ENCODE measurements at places on chromosomes 7 and 10. TPM values are rescaled to one million over a fixed set of nuclear protein-coding genes. Genes with fewer than 3 reads are reported as not detected.
A peak's percentile ranks its signal among the peaks of the same experiment; 100 is the strongest.

DNA sequence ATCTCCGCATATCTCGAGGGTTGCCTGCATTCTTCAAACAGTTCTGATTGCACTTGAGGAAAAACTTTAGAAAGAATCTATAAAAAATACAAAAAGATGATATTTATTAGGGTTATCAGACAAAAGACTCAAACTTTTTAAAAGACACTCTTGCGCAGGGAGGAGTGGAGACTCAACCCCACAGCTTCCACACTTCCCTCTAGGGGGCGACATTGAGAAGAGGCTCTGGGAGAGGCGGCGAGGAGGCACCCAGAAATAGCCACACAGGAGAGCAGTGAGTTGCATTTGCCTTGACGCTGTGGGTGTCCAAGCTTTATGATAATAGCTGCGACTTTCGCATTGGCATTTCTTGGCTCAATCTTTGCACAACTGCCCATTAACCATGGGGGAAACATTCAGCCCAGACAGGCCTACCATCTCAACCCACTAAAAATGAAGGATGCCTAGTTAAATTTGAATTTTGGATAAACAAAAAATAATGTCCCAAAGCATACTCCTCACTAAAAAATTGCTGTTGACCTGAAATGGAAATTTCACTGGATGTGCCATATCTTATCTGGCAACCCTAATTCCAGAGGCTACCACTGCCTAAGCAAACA, 86.2 kb downstream of the EBF3 start:
- DNase-seq = no peak

- DNase-seq = no peak
Observed at GRCh38 chr10:51445588-51445987, 253.8 kb downstream of the CSTF2T start.

DNA sequence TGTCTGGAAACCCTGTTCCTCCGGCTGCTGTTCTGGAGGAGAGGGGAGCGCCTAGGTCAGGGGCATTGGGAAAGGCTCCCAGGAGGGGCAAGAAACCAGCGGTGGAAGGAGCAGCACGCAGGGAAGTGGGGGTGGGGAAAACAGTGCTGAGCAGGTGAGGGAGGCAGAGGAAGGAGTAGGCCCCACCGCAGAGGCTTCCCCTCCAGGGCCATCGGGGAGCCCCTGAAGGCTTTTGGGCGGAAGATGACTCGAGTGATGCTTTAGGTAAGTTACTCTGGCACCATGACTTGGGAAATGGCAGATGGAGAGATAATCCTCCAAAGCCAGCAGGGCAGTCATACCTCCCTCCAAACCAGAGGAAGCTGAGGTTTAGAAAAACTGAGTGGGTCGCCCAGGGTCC, 106.5 kb upstream of the ANLN start:
- DNase-seq = no peak

- peak; percentile 51 for DNase-seq
Observed at GRCh38 chr10:46299536-46300369, 13.0 kb downstream of the ANTXRL start.

DNA sequence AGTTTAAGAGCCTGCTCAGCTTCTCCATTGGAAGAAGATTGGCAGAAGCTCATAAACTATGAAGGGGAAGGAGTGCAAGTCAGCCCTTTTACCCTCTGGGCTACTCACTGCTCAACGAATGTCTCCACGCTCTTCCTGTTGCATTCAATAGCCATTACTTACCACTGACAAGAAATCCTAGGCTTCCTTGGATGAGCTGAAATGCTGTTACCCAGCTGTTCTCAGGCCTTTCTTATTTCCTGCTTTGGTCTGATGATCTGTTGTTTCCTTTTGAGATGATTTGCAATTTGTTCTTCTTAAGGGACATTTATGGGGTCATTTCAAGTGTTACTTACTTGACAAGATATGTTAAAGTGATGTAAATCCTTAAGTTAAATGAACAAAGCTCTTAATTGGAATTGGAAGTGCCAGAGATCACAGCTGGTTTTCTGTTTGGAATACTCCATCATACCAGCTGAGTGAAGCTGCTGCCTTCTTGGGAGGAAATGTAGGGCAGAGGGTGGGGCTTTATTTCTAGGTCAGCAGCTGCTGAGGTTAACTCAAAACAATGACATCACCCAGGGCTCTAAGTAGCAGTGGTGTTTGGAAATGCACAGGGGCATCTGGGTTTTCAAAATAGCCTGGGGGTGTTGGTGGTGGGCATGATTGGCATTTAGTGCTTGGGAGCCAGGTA, 170.0 kb downstream of the PRKCQ start:
- no peak for DNase-seq

DNA sequence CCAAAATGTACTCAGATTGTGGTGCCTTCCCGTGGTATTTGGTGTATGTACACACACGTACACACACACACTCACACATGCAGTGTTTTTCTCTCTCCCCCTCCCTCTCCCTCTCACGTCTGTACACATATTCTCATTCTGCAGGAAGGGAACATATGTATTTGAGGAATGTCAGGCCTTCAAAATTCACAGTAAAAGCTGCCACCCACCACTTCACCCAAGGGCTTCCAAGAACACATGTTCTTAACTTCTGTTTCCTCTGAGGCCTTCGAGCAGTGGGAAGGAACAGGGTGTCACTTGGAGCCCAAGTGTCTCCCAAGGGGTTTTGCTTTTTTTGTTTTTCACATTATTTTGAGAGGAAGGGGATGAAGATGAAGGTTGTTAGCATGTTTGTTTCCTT, 198.9 kb downstream of the TCF7L2 start:
- DNase-seq = no peak

DNA sequence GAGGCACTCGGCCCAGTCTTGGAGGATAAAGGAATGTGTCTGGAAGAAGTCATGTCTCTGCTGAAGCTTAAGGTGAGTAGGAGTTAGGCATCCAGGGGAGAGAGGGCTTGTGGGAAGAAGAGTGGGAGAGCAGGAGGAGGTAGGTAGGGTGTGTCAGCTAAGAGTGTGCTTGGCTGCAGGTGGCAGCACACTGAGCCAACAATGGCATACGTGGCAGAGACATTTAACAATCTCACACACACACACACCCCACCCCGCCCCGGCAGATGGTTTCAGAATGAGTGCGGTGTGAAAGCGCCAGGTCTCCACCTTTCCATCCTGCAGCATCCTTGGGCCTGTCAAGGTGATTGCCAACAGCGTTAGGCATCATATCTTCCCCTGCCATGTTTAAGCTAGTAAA, 11.2 kb upstream of the ARPC1A start:
- no peak for DNase-seq

GRCh38 chr7:44621034-44621749, 14.8 kb downstream of the OGDH start:
- no peak for DNase-seq

GRCh38 chr7:31875424-31875823, 188.4 kb downstream of the PPP1R17 start:
- no peak for DNase-seq

- DNase-seq = no peak
Observed at GRCh38 chr7:93146472-93147141, 1.6 kb downstream of the SAMD9L start.

- DNase-seq = peak; percentile 60
Observed at GRCh38 chr7:4769761-4770160, 5.7 kb upstream of the AP5Z1 start.

GRCh38 chr7:6709808-6710207, 3.1 kb upstream of the ZNF12 start:
- no peak for DNase-seq

GRCh38 chr7:140206616-140207389, 30.0 kb upstream of the KDM7A start:
- DNase-seq = no peak

DNA sequence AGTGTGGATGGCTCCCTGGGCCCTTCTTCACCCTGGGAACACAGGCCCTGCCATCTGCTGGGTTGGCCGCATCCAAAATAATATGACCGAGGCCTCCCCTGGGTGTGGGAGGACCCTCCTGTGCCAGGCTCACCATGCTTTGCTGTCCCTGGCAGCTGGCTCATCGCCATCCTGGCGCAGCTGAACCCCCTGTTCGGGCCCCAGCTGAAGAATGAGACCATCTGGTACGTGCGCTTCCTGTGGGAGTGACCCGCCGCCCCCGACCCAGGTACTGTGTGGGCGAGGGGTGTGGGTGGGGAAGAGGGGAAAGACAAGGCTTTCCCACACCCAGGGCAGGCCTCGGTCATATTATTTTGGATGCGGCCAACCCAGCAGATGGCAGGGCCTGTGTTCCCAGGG, 4.8 kb downstream of the ATP6V0E2 start:
- no peak for DNase-seq

- no peak for DNase-seq
Observed at GRCh38 chr10:125605167-125605566, 77.8 kb downstream of the TEX36 start.

DNA sequence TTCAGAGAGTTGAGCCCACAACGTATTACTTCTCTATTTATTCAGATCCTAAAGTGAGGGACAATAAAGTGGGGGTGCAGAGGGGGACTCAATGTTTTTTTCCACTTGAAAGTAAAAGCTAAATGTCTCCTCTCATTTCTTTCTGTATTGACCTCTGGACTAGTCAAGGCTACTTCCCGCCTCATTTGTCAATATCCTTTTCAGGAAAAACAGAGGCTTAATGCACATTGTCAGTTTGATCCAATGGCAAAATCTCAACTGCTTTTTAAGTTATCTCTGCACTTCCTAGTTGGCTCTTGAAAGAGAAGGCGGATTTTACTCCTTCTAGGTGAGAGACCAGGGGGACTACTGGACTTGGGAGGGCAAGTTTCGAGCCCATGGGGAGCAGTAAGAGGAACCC, 56.4 kb downstream of the HIPK2 start:
- DNase-seq = no peak

DNA sequence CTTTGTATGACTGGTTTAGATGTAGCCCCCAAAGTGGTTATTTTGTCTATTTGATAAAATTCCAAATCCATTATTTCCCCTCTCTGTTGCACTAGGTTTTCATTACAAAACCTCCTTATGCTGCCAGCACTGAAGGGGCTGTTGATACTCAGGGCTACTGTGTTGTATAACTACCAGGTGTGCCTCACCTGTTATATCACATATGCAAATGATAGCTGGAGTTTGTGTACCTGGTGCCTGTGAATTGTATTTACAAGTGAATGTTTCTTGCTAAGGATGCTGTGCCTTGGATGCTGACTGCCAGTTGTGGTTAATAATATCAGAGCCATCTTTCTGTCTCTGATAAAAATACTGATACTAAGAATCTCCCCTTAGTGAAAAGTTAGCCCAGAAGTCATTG, 84.8 kb upstream of the CCDC6 start:
- DNase-seq = peak; percentile 28

DNA sequence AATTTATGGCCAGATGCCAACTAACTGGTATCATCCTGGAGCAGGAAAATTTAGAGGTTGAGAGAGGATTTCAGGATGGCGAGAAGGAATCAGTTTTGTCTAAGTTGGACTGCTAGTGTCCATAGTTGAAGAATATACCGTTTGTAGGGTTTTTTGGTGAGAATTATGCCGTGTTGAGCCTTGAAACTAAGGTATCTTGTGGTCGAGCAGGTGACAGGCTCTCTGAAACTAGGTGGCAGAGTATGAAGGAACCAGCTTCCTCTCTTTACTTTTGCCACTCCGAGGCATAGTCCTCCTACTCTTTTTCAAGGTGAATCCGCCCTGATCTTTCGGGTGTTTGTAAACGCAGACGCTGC, 9.7 kb downstream of the MDFIC start:
- no peak for DNase-seq

DNA sequence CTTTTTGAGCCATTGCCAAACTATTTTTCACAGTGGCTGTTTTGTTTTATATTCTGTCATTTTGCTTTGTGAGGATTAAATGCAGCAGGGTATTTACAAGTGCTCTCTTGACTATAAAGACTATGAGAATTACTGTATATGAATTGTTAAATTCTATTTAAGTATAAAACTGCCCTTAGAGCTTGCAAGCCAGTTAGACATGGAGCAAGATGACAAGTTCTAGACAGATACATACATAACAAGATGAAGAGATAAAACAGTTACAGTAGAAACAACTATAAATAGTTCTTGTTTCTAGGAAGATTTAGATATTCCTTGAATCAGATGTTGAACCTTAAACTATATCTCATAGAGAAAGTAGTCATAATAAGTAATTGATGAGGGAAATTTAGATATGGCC, 60.6 kb downstream of the DNAH11 start:
- DNase-seq = no peak

The GOLGA7B gene
- total RNA-seq = 0.24 TPM

The GPR15LG gene
- not detected for total RNA-seq

The KLF14 gene
- not detected for total RNA-seq

The CYP26C1 gene
- total RNA-seq = 0.22 TPM

The SPDYE11 gene
- total RNA-seq = not detected

The AMZ1 gene
- total RNA-seq = not detected

The OGDHL gene
- total RNA-seq = 99.8 TPM

The PON2 gene
- 95.3 TPM for total RNA-seq
